ENCODE measurements at places on chromosomes 12 and 14.

DNA sequence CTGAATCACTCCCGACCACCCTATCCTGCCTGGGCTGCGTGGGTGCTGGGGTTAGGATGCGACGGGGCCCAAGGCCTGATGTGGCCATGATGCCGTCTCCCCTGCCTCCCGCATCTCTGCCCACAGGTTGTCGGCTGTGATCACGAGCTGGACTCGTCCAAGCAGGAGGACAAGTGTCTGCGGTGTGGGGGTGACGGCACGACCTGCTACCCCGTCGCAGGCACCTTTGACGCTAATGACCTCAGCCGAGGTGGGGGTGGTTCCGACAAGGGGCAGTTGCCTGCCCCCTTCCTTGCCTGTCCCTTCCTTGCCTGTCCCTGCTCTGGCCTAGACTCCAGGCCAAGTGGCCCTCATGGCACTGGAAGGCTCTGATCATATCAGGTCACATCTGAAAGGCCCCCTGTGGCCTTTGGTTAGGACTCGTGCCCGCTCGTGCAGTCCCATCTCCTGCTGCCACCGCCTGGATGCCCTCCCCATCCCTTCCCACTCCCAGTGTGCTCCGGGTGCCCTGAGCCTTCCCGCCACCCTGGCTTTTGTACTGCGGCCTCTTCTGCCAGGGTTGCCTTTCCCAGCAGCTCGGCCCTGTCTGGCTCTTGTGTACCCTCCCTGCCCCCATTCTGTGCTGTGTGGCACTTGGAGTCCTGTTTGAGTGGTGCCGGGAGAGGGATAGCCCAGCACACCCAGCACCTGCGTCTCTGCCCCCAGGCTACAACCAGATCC, 13.6 kb downstream of the PAPLN start:
- DNase-seq = no peak

DNA sequence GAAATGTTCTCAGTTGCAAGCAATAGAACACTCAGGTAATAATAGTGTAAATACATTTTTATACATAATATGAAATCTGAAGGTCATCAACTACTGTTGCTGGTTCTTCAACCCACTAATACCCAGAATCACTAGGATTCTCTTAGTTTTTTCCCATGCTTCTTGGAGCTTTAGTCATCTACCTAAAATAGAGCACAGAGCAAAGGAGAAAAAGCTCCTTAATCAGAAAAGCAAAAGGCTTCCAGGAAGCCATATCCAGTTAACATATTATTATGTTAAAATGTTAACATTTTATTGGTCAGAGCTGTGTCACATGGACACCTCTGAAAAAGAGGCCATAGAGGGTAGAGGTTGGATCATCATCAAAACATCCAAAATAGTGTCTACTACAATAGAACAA, 57.0 kb downstream of the CCER1 start:
- no peak for DNase-seq

DNA sequence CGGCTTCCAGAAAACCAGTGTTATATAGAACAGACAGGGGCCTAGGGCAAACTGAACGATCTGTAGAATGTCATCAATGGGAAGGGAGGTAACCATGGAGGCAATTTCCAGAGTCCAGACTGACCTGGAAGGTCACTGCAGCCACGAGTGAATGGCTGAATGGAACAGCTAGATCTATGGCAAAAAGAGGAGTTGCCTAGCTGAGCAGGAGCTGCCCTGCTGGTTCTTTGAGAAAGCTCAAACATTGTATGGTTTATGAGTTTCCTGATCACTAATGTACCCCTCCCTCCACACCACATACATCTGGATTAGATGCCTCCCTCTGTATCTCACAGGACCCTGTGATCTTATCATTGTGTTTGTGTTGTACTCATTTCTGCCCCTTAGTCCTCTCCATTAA, 1.0 kb upstream of the RERG start:
- DNase-seq = no peak

DNA sequence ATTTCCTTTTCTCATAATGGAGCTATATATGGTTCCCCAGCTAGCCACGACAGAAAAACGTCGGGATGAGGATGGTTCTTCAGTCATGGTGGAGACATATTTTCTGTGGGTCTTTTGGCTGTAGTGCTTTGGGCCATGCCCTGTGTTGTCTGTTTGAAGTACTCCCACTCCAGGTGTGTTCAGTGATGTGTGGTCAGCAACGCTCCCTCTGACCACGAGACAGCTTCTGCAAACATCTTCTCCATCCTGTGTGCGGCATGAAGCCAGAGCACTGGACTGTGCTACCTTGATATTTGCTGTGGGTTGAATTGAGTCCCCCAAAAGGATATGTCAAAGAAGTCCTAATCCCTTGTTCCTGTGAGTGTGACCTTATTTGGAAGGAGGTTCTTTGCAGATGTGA, 931.2 kb downstream of the NRXN3 start:
- DNase-seq = no peak
